ENCODE measurements at places on chromosomes 1 and 21. TPM values are rescaled to one million over a fixed set of nuclear protein-coding genes. Genes with fewer than 3 reads are reported as not detected.
A peak's percentile ranks its signal among the peaks of the same experiment; 100 is the strongest.

GRCh38 chr1:185406691-185407009, 89.6 kb upstream of the IVNS1ABP start:
- no peak for DNase-seq

DNA sequence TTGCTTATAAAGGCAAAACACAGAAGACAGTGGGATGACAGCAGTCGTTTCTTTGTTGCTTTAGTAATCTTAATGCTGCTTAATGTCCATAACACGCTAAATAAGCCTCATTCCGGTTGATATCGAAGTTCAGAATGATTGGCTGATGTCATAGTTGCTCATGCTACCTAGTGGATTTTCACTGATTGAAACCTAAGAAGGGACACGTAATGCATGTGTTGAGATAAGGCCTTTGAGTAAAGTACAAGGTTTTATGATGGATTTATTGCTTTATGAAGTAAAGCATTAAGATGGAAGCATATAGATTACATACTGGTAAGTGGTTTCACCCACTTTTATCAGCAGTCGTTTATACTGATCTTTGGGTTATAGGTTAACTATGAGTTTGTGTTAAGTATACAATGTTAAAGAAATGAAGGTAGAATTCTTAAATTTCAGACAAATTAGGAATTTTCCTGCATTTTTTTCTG, 25.1 kb downstream of the IARS2 start:
- DNase-seq = no peak

DNA sequence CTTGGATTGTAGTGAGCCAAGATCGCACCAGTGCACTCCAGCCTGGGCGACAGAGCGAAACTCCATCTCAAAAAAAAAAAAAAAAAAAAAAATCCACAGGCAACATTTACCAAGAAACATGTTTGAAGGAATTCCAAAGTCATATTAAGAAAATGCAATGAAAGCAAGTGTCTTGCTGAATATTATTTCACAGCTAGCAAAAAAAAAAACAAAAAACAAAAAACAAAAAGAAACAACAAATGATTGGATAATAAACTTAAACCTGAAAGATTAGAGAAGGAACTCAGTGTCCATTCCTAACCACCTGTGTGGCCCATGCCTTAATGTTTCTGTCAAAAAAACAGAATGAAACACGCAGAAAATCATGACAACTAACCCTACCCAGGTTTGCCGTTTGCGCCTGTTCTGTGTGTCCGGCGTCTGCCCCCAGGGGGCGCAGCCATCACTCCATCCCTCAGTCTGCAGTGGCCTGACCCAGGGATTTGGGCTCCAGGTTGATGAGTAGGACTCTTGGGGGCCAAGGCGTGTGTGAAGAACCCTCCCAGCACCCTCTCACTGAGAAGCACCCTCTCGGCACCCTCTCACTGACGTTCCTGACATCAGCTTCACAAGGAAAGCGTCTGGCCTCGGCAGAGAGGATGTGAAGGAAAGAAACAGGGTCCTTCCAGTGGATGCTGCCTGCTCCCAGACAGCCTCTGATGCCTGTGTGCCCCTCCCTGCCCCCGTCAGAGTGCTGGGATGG, 19.2 kb upstream of the PTTG1IP start:
- peak; percentile 80 for DNase-seq

OR2T29 gene
- not detected for total RNA-seq

OR10Z1 gene
- not detected for total RNA-seq

CELA2B gene
- total RNA-seq = not detected

LCE6A gene
- total RNA-seq = not detected

DNA sequence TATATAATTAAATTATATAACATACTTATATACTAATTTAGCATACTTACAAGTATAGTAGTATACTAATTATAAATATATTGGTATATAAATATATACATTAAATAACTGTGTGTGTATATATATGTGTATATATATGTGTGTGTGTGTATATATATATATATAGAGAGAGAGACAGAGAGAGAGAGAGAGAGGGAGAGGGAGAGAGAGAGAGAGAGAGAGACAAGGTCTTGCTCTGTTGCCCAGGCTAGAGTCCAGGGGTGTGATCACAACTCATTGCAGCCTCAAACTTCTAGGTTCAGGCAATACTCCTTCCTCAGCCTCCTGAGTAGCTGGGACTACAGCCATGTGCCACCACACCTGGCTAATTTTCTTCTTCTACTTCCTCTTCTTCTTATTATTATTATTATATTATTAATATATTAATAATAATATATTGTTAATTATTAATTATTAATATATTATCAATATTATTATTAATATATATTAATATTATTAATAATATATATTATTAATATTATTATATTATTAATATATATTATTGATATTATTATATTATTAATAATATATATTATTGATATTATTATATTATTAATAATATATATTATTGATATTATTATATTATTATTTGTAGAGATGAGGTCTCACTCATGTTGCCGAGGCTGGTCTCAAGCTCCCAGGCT, 185.5 kb downstream of the CRB1 start:
- no peak for DNase-seq

DNA sequence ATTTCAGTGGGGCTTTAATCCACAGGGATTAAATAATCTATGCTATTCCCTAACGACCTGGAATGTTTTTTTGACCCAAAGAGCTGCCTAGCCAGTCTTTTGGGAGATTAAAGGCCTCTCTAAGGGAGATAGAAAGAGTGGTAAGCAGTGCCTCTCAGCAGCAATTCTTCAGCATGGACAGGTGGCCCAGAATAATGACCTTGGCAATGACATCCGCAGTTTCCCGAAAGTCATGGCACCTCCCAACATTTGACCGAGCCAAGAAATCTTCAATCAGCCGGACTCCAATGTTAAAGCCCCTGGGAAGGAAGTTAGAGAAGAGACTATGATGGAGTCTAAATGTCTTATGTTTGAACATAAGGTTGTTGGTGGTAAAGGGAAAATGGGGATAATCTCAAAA, 9.8 kb downstream of the TRAPPC3 start:
- no peak for DNase-seq

DNA sequence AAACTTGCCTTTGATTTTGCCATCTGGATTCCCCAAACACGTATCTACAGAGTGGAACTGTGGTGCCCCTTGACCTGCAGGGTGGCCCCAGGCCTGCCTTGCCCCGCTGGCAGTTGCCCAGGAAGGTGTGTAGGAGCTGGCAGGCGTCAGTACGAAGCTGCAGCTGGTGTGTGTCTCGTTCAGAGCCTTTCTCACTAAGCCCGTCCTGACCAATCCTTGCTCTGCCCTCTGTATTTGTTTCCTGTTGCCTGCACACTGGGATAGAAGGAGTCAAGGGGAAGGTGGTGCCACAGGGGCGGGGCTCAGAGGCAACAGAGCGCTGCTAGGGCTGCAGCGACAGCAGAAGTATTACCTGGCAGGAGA, 5.2 kb upstream of the VSIG8 start:
- no peak for DNase-seq

- no peak for DNase-seq
These were observed 66.1 kb downstream of the FASLG start for GRCh38 chr1:172724765-172725613.

- no peak for DNase-seq
These were observed 37.3 kb downstream of the RGL1 start for GRCh38 chr1:183841950-183842794.

DNA sequence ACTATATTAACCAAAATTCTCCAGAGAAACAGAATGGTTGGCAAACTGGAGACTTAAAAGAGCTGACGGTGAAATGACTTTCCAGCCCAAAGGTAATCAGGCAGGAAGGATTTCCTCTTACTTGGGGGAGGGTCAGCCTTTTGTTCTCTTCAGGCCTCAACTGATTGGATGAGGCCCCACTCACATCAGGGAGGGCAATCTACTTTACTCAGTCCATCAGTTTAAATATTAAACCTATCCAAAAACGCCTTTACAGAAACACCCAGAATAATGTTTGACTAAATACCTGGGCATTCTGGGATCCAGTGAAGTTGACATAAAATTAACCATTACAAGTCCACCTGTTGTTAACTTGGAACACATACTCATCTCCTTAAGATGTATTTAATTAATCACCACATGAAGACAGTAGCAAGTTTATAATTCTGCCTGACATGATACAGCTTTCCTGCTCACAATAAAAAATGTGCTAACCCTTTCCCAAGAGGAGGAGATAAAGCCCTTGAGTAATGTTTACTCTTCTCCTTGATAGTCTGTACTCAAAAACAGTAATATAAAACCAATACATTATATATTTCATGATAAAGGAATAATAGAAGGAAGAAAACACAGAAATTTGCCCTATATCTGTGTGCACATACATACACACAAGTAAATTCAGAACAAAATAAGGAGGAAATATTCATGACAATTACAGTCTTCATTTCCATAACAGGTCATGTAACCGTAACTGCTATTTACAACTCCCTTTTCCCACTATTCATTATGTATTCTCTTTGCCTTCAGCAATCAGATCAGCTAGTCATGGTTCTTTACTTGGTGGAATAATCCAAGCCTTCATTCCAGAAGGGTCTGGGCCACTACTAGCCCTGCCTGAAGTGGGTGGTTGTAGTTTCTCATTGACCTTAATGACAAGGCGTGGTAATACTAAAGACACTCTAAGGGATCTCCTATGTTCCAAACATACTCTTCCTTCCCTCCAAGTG, 107.5 kb upstream of the RUNX1 start:
- DNase-seq = no peak

SMPDL3B gene
- 3.3 TPM for total RNA-seq

GRCh38 chr1:39412892-39413291, 78.5 kb upstream of the BMP8A start:
- no peak for DNase-seq

VANGL1 gene
- 14.9 TPM for total RNA-seq

MYBPHL gene
- not detected for total RNA-seq

DNA sequence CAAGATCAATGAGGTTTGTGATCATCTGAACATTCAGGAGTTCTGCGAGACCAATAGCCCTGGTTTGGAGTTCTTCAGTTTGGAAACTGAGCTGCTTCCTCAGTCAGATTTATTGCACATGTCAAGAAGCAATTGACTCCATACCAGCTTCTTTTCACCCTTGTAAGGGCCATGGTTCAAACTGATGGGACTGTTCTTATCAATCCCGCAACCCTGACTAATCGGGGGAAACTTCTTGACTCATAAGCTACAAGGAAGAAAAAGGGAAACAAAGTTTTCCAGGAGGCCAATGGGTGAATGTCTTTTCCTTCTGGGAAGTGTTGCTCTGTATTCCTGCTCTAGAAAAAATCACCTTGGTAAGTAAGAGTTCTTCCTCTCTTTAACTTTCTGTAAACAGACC, 187.9 kb downstream of the MIS18A start:
- DNase-seq = no peak

- no peak for DNase-seq
These were observed 119.6 kb downstream of the ACTL8 start for GRCh38 chr1:17874710-17875109.

CCDC27 gene
- not detected for total RNA-seq

SLC9C2 gene
- 0.51 TPM for total RNA-seq

DNAI4 gene
- total RNA-seq = 5.1 TPM

DNA sequence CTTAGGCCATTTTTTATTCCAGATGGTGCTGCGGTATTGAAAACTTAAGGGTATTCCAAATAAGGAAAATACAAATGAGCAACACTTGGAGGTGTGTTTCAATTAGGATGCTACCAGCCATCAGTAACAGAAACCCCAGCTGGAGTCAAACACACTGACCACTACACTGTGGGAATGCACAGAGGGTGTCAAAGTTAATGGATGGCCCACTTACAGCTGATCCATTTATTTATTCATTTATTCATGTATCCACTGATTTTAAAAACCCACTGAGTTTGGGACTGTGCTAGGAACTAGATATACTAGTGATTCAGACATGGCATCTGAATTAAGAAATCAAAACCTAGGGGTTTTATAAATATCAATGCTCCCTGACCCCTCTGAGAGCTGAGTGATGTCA, 24.5 kb upstream of the GJA5 start:
- DNase-seq = no peak

- no peak for DNase-seq
These were observed 522 bp downstream of the TEX35 start for GRCh38 chr1:178513278-178513983.

PCBP3 gene
- 2.5 TPM for total RNA-seq

- no peak for DNase-seq
These were observed 302.0 kb downstream of the VAV3 start for GRCh38 chr1:107662971-107663370.

DNA sequence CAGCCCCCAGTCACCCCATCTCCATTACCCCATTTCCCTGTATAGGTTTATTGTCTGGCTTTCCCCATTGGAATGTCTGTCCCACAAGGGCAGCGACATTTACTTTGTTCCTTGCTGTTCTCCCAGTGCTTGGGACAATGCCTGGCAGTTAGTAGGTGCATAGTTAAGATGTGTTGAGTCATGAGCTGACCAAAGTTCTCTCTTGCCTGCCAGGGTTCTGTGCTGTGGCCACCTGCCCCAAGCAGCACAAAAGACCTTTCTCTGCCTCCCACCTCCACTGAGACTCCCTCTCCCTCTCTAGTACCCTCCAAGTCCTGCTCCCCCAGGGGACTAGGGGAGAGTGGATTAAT, 40.0 kb downstream of the TMCO4 start:
- no peak for DNase-seq

GRCh38 chr1:211378844-211379243, 52.2 kb downstream of the TRAF5 start:
- no peak for DNase-seq

PM20D1 gene
- not detected for total RNA-seq

- DNase-seq = no peak
These were observed 235.4 kb upstream of the ADAMTS5 start for GRCh38 chr21:27202301-27202700.

SPRR2B gene
- not detected for total RNA-seq

DNA sequence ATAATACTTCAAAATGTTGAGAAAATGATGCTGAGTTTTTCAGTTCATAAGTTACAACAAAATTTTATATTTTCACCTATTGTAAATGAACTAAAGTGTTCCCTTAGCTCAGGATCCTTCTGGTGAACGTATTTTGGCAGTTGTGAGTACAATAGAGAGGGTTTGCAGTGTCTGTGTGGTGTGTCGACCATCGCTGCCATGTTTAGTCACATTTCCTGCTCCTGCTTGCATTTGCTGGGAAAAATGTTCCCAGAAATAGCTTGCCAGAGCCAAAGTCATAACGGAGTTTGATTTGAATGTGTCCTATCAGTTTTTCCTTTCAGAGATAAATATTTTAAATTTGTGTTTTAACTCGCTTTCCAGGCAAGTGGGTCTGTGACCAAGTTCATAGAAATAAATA, 117.1 kb upstream of the COL6A1 start:
- no peak for DNase-seq

- DNase-seq = no peak
These were observed 17.0 kb upstream of the ATP13A2 start for GRCh38 chr1:17028662-17029188.

All from endothelial cell (in vitro differentiated cells).